ENCODE measurements at places on chromosomes 1 and 21.

GRCh38 chr1:201686714-201687455 is 142.1 kb upstream of the IPO9 start:
- no peak for DNase-seq

DNA sequence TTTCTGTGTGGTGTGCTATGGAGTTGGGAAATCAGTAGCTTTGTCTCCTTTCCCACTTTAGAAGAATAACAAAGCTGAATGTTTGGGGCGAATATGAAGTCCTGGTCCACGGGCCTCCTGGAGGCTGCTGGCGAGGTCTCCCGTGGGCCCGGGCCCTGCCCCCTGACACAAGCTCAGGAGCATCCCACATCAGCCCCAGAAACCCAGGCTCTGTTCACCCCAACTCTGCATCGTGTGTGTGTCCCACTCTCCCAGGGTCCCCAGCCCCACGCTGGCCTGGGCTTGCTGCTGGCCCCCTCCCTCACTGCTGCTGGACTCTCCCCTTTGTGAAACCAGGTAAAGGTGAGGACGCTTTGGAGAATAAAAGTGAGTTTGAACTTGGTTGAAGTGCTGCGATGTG is 8.1 kb downstream of the PRDM16 start:
- DNase-seq: no peak

DNA sequence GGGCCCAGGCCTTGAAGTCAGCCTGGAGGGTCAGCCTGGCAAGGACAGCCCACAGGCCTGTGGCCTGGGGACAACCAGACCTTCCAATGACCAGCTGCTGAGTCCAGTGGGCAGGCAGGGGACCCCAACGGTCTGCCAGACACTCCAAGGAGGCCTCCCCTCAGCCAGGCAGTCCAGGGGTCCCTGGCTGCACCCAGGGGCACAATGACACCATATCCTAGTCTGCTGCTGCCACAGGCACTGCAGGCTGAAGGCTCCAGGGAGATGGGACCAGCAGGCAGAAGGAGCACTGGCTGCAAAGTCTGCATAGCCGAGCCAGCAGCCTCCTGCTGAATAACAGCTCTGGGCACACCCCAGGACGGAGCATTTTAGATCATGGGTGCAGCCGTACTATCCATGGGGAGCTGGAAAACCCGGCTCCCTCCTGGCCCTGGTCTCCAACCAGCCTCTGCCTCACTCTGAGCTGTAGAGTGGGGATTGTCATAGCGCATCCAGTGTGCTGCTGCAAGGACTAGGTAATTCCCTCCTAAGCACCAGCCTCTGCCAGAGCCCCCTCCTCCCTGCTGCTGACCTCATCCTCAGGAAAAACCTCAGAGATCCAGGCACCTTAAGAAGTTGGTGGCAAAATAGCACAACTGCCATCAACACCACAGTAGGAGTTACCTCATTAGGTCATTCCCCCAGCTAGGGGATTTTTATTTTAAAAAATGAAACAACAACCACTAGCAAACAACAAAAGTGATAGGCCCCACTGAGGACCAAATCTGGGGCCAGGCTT is 4.8 kb upstream of the LAPTM5 start:
- DNase-seq: no peak

- DNase-seq: peak; percentile 31
Measured at GRCh38 chr1:230632273-230632873, 9.9 kb upstream of the COG2 start.

DNA sequence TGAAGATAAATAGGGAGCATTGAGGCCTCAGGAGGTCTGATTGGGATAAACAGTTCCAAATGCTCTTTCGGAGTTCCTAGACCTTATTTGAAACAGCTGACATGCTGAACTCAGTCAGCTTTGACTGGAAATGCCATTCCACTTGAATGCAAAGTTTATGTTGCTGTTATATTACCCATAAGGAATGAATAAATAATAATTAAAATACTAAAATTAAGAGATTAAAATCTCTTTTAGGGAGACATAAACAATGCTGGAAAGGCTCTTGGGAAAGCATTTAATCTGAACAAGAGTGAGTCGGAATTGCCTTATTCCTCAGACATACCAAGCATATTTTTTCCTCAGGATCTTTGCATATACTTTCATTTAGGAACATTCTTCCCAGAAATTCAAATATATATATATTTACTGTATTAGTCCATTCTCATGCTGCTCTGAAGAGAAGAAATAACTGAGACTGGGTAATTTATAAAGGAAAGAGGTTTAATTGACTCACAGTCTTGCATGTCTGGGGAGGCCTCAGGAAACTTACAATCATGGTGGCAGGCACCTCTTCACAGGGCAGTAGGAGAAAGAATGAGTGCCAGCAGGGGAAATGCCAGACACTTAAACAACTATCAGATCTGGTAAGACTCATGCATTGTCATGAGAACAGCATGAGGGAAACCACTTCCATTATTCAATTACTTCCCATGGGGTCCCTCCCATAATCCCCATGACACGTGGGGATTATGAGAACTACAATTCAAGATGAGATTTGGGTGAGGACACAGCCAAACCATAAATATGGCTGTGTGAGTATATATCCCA is 318.2 kb upstream of the PLXNA2 start:
- DNase-seq: no peak

DNA sequence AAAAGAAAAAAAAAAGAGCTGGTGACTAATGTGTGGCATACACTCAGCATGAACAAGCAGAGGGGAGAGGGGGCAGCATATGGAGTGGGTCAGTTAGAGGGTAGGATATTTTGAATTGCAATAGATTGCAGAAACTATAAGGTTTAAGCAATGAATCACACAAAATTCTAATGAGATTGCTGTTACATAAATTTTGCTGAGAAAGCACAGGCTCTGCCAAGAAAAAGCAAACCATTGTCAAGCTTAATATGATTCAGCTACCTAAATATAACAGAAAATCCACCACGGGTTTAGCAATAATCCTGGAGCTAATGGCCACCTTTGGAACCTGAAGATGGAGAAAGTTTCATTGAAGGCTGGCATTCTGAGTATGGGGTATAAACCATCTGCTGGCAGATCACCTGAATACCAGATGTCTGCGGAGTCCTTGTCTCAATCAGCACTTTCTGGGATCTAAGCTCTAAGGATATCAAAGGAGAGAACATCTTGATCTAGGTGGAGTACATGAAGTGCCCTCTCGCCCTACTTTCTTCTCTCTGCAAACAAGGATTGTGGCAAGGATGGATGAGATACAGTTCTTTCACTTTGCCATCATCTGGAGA is 30.3 kb upstream of the ANGPTL7 start:
- no peak for DNase-seq

DNA sequence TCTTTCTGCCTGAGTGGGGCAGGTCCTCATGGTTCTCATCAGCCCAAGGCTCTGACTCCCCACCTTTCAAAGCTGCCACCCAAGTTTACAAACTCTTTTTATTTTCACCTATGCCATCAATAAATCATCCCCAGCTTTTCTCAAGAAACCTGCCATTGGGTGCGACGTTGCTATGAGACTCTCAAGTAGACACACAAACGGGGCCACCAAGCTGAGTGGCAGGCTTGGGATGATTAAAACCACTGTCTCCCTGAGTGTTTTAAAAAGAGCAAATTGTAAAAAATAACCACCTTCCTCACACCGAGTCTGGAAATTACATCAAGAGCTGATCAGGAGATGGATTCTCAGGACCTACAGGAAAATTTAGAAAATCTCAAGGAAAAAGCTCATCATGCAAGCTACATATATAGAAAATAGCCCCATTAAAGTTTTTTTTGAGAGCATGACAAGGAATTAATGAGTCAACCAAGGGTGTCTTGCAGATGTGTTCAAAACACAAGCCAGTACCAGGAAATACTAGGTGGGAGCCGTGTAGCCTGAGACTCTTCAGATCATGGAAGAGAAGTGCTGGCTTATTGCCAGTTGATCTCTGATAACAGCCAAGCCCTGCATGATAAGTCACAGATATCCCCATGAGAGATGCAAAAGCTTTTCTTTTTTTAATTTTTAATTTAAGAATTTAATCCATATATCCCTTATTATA is 158.4 kb upstream of the BACE2 start:
- DNase-seq: no peak

DNA sequence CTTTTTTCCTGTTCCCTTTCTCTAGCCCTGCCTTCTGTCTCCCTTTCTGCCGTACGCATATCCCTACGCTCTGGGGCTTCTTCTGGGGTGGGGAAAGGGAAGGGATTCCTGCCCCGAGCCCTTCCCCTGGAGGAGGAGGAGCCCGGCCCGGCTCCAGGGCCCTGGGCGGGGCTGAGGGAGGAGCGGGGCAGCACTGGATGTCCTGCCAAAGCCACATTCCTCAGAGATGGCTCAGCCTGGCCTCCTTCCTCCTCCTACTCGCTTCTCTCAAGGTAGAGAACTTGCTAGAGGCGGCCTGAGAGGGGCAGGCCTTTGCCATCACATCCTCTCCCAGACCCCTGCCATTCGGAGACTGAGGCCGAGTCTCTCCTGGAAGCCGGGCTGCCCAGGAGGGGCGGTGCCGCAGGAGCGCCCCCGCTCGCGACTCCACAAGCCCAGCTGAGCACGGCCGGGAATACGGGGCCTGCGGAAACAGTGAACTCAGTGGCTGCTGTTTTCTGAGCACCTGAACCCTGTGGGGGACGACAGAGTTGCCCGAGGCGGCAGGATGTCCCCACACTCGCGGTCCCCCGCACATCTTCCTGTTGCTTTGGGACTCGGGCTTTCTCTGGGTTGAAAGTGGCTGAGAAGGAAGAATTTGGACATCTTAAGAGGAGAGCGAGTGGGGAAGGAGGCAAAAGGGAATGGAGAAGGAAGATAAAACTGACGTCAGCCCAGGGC is 12.2 kb downstream of the ADAMTSL4 start:
- DNase-seq: peak; percentile 86
